Spleen (tissue), 13 donors: ENCODE measurements at places on chromosomes 3 and 15.

DNA sequence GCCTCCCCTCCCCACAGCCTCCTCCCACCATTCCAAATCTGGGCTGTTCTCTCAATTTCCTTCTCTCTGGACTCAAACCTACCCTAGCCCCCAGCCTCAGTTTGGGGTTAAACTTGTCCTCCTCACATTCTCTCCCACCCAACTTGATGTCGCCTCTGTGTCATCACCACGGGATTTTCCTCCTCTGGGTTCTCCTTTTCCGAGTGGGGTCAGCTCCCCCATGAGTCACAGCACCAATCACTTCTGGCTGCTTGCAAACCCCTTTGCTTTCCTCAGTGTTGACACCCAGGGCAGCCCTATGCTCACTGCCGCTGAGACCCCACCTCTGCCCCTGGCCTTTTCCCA, 451 bp downstream of the CCR5AS start:
- DNase-seq = no peak

DNA sequence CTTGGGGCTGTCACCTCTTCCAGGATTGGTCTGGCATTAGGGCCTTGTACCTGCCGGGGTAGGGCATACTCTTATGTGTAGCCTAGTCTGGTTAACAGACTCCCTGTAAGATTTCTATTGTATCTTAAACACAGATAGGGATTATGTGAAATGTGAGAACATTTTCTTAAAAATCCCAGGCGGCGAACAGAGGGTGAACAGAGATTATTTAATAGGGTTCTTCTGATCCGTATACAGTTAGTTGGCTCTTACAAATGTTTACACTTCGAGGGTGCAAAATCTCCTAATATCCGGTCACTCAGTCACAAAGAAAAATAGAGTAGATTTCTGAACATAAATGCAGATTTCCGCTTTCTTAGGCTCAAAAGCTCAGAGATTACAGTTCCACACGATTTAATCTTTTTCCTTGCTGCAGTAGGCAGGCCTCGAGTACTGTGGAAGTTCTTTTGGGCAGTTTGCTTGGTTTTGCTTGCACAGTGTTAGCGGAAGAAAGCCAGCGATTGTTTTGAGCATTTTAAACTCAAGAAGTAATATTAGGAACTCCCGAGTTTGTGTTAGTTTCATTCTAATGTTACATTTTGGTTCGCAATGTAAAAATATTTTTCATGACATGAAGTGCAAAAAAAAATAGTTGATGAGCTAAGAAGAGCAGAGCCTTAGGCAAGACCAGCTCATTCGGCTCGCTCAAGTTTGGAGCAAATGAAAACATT, 993 bp downstream of the PLCL2 start:
- no peak for DNase-seq

- no peak for DNase-seq
Measured at GRCh38 chr15:74592222-74592621, 23.4 kb upstream of the CLK3 start.

DNA sequence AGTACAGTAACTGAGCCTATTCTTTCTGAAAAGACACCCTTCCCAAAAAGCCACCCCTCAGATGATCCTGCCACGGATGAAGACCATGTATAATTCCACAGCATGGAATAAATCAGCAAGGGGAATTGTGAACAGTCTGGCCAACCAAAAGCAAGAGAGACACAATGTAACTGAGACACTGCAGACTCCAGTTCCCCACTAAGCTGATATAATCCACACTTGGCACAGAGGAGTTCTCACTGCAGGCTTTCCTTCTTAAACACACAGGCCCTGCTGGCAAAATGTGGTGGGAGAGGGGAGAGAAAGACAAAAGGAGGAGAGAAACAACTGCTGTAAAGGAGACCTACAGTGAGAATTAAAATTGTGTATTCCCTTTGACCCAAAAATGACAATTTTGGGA, 12.7 kb downstream of the GPR156 start:
- no peak for DNase-seq

DNA sequence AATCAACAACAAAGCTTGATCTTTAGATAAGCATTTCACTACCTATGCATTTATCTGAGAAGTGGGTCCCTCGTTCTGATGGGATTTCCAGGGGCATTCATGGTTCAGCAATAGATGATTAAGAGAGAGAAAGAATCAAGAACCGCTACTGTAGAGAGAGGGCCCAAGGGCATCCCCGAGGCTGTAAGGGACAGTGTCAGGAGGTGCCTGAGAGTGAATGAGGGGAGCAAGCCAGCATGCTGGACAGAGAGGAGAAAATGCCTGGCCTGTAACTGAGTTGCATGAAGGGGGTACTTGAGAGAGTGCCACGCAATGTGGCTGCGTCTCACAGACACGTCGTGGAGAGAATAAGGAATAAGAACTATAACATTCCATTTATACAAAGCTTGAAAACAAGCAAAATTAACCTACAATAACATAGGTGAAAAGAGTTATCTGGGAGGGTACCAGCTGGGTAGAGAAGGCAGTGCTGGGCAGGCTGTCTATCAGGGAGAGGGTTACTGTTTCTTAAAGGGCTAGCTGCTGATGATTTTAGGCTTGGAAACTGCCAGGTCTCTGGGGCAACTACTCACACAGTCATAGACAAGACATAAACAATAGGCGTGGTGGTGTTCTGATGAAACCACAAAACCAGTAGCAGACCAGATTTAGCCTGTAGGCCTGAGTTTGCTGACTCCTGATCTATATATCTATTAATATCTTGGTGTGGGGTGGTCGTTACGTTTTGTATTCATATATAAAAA, 374.6 kb upstream of the CFAP20DC start:
- no peak for DNase-seq

- no peak for DNase-seq
Measured at GRCh38 chr3:55660642-55661041, 173.5 kb upstream of the WNT5A start.

DNA sequence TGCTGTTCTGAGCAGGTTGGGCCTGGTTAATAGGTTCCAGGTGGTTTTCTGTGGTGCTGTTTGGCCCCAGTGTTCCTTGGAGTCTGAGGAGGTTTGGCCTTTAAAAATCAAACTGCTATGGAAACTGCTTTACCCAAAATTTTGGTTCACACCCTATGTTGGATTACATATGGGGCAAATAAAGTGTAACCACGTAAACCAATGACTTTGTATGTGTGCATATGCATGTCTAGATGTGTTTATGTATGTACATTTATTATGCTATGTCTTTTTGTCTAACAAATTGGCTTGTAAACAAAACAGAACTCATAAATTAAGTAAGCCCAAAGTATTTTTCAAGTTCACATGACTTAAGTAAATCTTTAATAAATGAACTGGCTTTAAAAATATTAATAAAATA, 8.9 kb upstream of the XCR1 start:
- DNase-seq = no peak

DNA sequence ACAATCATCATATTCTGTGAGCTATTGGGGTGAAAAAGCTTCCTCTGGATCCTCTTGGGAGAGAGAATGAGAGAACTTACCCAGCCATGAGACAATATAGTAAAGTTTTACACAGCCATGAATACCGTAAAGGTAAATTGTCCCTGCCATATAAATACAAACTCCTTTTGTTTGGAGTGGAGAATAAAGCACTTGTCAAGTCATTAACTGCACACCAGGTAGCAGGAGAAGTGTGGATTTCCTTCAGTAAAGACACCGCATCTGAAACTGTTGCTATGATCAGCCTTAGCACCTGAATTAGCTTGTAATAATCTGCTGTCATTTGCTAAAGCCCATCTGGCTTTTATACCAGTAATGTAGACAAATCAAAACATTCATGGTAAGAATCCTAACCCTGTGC, 336.6 kb upstream of the SLCO3A1 start:
- no peak for DNase-seq

GRCh38 chr3:44289882-44290462, 48.3 kb downstream of the TOPAZ1 start:
- no peak for DNase-seq

DNA sequence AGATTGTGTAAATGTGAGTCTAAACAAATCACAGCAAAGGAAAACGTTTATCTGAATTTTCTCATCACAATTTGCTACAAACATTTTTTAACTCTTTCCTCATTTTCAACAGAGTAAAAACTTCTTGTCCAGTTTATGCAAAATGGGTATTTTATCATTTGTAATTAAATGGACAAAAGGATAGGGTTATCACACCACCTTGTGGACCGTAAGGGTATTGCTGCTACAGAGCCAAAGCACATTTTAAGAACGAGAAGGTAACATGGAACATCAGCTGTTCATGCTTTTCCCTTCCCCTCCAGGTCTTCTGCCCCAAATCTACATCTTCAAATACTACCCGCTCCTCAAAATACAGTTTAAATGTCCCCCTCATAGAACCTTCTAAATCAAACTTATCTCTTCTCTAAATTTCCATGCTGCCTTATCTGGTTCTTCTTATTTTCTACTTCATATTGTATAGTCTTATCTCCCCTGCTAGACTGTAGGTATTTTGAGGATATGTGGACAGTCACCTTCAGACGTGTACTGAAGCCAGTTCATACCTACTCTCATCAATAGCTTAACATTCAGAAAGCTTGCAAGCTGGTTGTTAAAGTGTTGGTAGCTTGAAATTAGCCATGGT, 12.8 kb upstream of the SETMAR start:
- no peak for DNase-seq

DNA sequence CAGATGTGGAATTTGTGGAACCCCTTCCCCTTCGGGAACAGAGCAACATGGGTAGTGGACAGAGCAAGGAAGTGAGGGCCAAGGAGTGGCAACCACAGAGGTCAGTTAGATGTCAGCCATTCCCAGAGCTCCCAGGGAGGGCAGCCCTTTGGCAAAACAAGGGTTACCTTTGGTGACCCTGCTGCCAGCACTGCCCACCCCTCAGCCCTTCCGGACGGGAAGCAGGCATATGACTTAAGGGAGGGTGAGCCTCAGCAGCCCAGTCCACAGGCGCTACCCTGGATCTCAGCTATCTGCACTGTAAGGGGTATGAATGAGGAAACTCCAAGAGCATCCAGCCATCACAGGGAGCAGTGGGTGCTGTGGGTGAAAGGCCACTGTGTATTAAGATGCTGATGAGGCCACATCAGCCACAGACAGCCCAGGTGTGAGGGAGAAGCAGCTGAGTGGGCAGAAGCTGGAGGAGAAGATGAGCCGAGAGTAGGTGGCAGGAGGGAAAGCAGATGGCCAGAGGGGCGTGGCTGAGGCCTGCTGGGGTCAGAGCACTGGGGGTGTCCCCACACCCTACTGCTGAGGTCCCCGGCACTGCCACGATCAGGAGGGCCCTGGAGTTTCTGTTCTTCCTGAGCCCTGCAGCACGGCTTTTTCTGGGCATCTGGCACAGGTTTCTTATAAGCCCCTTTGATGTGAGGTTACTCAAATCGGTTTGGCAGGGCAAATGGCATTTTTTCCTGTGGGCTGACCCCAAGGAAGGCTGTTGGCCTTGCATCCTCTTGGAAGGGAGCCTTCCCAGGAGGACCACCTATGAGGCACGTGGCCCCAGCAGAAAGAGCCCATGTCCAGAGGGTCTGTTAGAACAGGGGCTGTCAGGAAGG, 6.2 kb downstream of the PLA2G4D start:
- no peak for DNase-seq

DNA sequence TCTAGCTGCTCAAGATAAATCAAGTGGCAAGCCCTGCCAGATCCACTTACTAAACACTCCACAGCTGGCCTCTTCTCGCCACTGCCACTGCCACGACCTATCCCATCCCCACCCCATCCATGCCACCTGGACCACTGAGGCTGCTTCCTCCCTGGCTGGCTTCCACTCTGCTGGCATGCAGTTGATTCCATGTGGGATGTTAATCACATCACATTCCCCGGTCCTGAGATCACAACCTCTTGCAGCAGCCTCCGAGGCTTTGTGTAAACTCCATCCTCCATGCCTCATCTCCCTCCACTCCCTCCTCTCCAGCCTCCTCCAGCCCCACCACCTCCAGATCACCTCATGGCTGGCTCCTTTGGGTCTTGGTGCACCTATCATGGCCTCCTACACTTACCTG, 7.7 kb downstream of the NCKIPSD start:
- DNase-seq = no peak

GRCh38 chr15:53114960-53115359, 324.8 kb upstream of the ONECUT1 start:
- no peak for DNase-seq

- DNase-seq = no peak
Measured at GRCh38 chr3:51799879-51800749, 21.1 kb upstream of the IQCF6 start.

DNA sequence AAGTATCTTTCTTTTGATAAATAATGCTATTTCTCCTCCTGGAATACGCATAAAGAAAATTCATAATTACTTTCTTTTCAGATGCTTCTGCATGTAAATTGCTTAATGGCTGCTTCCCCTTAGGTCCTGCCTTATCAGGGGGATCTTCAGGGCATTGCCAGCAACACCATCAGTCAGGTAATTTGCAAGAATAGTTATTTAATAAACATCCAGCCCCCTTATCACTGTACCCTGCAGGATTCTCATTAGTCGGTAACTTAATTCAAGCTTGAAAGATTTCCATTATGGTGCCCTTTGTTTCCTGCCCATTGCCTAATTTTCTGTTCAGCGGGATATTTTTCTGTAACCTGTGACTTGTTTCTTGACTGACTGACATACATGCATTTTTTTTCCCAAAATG, 414.5 kb downstream of the MFSD1 start:
- DNase-seq = no peak

DNA sequence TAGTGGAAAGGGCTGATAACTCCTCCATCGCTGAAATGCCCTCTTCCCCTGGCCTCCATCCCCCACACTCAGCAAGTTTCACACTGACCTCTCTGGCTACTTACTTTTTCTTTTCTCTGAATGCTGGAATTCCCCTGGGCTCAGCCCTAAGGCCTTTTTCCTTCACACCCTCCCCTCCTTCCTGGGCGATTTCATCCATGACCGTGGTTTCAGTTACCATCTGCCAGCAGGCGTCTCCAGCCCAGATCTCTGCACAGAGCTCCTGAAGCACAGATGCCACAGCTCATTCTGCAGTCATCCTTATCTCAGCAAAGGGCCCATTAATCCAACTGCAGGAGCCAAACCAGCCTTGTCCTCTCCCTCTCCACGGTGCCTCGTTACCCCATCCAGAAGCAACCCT, 114.0 kb downstream of the RFTN1 start:
- DNase-seq = no peak

GRCh38 chr3:170651260-170651845, 65.5 kb upstream of the SLC7A14 start:
- no peak for DNase-seq

DNA sequence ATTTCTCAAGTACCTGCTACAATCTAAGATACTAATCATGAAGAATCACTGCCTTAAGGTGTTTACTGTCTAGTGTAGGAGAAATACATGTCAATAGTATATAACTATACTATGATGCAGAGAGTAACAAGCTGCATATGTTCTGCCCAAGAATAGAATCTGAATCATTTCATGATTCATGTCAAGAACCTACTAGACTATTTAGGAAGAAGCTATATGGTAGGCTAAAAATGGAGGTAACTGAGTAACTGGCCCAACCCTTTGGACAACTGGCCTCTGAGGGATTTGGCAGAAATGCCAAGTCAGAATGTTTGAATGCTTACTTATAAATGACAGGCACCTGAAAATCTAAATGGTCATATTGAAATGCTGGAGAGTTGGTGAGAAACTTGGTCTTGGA, 59.9 kb upstream of the DGKG start:
- no peak for DNase-seq

- DNase-seq = no peak
Measured at GRCh38 chr3:147937341-147937740, 528.2 kb downstream of the ZIC1 start.
